NK-92 treated with Interleukin-12 subunit alpha and Interleukin-12 subunit beta, amount 100 ng/mL, for 24 hours (cell line): ENCODE measurements at places on chromosomes 16 and 17.

DNA sequence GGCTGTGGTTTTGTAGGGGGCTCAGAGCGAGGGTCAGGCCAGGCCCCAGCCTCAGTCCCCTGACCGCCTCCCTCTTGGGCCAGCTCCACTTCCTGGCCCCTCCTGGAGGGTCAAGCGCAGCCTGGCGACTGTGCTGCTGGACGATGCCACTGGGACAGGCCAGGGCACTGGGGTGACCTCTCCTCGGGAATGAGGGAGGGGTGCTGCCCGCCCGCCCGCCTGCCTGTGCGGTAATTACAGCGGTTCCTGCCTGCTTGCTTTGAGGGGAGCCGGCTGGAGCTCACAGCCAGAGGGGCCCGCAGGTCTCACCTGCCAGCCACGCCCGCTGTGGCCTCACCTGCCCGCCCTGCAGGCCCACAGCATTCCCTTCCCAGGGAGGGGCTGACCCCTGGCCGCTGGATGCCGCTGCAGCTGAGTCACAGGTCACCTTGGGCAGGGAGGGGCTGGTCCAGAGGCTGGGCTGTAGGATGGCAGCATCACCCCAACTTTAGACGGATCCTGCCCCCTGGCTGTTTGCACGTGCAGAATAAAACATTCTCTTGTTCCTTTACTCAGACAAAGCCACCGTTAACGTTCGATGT, 76.7 kb upstream of the CBX4 start:
- no peak for DNase-seq

DNA sequence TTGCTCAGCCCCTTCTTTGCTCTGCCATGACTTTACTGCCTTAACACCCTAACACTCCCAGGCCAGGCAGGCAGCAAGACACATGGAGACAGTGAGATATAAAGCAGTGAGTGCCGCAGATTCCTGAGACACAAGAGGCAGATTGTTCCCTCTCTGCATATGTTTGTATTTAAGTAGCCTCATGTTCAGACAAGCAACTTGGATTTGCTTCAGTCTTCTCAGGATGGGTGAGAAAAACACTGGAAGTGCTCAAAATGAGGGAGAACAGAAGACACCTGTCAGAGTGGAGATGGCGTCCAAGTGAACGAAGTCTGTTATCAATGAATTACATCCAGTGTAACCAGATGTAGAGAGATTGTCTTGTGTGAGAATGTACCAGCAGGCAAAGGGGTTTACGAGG, 86.8 kb downstream of the CES1 start:
- DNase-seq, result no peak

- no peak for DNase-seq
Measured at GRCh38 chr17:78144147-78144719, 2.0 kb upstream of the C17orf99 start.

DNA sequence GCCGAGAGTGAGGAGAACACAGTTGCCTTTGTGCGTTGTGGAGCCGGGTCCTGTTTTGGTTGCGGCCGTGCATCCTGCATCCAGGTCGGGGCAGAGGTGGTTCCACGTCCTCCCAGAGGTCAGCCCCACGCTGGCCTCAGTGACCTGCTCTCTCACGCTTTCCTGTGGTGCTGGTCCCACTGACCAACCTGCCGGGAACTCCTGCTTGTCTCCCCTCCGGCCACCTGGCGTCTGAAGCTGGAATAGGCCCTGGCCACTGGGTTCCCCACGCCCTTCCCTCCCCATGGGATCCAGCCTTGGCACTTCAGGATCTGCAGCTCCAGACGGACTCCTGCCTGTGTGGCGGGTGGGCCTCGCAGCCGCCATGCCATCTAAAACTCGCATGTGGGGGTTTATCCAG, 85.5 kb upstream of the ZNF750 start:
- no peak for DNase-seq

GRCh38 chr16:74480150-74481029, 59.1 kb upstream of the CLEC18B start:
- no peak for DNase-seq

DNA sequence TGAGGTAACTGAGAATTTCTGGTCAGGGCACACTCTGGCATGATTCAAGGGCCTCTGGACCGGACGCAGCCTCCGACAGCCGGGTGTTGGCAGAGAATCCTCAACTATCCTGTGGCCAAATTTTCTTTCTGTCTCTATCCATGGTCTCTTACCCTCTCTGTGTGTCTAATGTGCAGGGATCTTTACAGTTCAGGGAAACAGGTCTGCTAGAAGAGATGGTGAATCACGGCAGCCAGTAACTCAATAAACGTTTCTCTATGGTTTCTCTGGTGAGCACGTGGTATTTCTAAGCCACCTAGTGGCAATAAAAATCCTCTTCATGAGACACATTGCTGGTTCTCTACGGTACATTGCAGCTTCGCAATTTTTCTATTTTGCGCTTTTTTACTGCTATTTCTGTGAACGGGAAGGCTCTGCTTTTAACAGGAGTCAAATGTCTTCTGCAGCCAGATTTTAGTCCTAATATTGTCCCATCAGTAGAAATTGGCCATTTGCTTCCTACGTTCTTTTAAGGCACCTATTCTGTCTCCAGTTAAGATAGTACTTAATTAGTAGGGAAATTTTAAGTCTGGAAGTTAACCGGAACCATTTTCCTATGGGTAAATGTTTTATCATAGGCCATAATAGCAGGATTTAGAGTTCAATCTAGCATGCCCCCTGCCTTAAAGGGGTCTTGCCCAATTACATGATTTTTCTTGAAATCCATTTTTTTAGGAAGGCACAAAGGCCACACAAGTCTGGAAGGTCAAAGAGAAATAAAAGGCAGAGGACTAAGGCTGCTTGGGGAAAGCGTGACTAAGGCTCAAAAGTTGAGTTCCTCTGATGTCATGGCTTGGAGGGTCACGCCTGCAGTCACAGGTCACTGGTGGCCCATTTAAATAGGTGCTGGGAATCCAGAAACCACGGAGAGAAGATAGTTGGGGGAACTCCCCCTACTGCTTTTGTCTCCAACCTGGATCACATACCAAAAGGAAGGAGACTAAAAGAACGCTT, 31.5 kb downstream of the QPRT start:
- no peak for DNase-seq

GRCh38 chr16:7602291-7602950, 269.8 kb downstream of the RBFOX1 start:
- no peak for DNase-seq

DNA sequence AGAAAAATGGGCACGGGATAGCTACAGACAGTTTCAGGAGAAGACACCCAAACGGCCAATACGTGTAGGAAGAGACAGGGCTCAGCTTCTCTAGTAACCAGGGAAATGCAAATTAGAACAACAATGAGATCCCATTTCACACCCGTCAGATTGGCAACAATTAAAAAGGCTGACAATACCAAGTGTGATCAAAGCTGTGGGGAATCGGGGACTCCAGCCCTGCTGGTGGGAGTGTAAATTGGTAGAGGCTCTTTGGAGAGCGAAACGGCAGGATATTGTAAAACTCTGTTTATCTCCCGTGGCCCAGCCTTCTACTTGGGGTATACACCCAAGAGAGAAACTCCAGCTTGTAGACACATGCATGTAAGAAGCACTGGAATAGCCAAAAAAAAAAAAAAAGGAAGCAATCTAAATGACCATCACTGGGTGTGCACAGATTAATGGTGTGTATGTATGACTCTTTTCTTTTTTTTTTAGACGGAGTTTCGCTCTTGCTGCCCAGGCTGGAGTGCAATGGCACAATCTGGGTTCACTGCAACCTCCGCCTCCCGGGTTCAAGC, 27.5 kb downstream of the MYBBP1A start:
- no peak for DNase-seq

DNA sequence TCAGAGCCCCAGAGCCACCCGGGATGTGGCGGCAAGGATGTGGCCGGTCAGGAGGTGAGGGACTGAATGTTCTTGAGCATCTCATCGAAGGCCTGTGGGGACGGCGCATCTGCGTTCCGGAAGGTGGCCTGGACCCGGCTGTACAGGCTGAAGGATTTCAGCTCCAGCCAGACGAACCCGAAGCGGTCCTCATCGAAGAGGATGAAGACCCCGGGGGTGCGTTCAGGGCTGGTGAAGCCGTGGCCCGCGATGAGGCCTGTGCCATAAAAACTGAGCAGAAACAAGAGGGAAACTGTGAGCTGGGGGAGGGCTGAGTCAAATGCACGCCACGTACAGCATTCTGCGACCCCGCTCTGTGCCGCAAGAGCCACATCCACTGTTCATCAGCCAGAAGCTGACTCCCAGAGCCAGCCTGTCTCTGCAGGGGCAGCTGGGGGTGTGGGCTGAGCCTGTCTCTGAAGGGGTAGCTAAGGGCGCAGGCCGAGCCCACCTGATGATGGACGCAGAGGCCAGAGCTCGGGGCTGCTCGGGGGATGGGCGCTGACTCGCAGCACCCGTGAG, 14.1 kb upstream of the C16orf95 start:
- no peak for DNase-seq

- DNase-seq, result no peak
Measured at GRCh38 chr16:83806036-83806435, 1.7 kb upstream of the HSBP1 start.
